ENCODE measurements at places on chromosomes 12 and 14.
A peak's percentile ranks its signal among the peaks of the same experiment; 100 is the strongest.

GRCh38 chr14:88492272-88493089 is 62.3 kb downstream of the PTPN21 start:
- peak; percentile 41 for DNase-seq

DNA sequence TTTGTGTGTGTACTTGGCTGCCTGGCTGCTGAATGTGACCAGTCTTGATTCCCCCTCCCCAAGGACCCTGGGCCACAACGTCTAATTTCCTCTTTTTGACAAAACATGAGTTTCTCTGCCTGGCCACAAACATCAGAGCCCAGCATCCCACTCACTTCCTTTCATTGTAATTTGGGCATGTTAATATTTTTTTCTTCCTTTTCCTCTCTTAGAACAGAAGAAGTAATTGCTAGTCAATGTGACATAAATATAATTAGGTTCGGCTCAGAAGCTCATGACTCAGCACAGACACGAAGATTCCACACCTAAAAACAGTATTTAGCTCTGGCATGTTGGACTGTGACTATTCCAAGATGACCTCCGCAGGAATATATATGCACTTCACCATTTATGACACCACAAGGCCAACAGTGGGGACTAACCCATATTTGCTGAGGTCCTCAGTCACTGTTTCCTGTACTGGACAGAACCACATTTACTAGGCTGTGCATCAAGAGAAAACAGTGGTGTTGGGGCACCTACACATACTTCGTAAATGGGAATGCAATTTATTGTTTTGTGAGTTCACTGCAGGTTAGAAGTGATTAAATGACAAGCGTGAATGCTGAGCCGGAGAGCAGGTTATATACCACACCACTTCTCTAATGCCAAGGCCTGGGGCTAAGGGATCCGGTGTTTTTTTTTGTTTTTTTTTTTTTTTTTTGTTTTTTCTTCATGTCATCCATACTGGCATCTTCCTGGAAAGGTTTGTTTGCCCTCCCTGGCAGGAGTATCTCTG is 4.2 kb downstream of the GSG1 start:
- no peak for DNase-seq

DNA sequence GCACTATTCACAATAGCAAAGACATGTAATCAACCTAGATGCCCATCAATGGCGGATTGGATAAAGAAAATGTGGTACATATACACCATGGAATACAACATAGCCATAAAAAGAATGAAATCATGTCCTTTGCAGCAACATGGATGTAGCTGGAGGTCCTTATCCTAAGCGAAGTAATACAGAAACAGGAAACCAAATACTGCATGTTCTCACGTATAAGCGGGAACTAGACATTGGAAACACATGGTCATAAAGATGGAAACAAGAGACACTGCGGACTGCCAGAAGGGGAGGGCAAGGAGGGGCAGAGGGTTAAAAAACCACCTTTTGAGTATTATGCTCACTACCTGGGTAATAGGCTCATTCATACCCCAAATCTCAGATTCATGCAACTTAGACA is 234.1 kb upstream of the PLXNC1 start:
- no peak for DNase-seq

DNA sequence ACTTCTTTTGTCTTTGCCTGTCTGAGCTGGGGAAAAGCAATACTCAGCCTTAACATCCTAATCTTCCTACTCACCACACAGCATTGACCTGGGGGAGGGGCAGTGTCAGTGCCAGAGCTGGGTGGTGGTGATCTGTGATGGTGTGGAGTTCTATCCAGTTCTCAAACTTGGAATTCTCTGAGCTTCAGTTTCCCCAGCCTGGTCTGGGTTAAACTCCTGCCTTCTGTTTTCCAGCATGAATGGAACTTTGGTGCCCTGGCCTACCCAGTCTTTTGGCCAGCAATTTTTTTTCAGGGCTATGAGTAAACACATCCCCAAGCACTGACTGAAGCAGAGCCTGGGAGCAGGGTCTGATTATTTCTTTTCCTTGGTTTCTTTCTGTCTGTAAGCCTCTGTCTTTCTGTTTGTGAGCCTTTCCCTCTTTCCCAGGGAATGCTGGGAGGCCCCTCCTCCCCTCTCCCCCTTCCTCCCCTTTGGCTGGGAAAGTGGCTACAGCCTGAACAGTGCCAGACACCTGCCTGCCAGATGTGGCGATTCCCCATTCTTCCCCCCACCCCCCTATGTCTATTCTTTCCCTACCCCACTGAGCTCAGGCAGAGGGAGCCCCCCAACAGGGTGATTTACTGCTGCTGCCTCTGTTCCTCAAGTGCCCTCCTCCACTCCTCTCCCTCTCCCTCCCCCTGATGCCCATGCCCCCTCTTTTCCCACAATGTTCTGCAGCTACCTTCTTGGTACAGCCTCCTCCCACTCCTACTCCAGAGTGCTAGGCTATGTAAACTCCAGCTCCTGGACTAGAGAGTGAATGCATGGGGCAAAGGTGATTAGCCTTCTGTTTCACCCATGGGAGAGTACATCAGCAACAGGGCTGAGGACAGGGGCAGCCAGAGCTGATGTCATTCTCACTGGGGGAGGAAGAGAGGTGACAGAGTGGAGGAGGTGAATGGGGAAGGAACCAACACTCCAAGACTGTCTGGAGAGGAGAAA is 11.1 kb downstream of the GPR84 start:
- DNase-seq = no peak

GRCh38 chr12:110249716-110250225 is 31.3 kb upstream of the ATP2A2 start:
- no peak for DNase-seq

DNA sequence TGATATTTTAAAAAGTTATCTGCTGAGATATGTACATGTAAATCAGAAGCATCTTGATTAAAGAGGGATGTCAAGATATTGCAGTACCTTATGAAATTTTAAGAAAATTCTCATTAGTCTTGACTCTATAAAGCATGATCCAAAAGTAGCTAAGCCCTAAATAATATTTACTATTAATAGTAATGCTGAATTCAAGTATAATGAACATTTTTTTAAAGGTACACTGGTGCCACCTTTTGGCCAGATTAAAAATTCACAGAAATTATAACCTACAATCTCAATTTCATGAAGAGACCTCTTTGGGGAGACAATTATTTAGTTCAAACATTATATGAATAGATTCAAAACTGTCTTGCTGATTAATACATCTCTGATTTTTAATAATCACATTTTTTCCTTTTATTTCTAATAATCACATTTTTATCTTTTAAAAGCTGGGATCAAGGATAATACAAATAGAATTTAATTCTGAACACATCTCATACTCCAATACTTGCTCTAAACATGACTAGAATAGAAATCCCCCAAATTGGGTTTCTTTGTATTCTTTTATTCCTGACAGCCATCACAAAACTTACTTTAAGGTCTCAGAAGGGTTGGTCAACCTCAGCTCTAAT is 13.4 kb downstream of the AKAP5 start:
- DNase-seq = no peak

DNA sequence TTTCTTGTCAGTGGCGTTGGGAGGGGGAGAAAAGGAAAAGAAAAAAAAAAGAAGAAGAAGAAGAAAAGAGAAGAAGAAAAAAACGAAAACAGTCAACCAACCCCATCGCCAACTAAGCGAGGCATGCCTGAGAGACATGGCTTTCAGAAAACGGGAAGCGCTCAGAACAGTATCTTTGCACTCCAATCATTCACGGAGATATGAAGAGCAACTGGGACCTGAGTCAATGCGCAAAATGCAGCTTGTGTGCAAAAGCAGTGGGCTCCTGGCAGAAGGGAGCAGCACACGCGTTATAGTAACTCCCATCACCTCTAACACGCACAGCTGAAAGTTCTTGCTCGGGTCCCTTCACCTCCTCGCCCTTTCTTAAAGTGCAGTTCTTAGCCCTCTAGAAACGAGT is 1.9 kb downstream of the ASCL1 start:
- no peak for DNase-seq

DNA sequence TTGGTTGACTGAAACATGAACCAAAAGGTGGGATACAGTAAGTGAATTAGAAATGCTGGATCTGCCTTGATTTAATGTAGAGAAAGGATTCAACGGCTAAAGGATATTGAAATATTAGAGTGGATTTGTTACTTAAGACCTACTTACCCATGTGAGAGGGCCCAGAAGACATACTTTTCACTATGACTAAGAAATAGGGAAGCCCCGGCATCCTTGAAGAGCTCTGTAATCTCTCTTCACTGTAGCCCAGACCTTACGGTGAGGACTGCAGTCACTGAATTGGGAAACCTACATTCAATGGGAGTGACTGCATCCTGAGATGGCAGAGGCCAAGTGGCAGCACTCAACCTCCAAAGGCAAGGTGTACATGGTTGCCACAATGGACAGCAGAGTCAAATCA is 52.5 kb downstream of the KANSL2 start:
- DNase-seq = no peak

- no peak for DNase-seq
Measured at GRCh38 chr12:57993030-57993429, 51.7 kb downstream of the ATP23 start.

DNA sequence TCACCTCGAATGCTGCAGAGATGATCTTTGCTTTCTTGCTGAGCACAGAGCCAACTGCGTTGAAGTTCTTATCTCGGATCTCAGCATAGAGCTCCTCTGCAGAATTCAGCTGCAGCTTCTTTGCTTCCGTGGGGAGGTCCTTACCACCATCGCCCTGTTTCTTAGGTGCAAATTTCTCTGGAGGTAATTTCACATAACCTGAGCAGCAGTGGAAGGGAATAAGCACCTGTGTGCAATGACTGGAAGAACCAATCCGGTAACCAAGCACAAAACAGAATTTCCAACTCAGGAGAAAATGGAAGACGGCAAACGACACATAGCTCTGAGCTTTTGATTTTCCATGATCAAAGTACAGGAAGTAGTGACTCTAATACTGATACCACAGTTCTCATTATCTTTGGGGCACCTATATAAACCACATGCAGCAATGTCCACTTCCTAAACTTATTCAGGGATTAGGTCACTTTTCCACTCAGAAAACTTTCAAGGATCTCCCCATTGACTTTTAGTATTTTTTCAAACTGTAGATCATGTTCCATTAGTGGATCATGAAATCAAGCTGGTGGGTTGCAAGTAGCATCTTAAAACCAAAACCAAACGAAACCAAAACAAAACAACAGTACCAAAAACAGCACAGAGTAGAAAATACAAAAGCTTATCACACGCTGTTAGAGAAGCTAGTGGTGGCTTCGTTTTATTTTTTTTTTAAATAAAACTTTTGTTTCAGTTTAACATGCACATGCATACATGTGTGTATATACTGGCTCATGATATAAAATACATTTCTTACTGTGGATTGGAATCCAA is 18.9 kb upstream of the DIABLO start:
- no peak for DNase-seq

- DNase-seq = peak; percentile 60
Measured at GRCh38 chr12:104457746-104458693, 1.3 kb downstream of the CHST11 start.

DNA sequence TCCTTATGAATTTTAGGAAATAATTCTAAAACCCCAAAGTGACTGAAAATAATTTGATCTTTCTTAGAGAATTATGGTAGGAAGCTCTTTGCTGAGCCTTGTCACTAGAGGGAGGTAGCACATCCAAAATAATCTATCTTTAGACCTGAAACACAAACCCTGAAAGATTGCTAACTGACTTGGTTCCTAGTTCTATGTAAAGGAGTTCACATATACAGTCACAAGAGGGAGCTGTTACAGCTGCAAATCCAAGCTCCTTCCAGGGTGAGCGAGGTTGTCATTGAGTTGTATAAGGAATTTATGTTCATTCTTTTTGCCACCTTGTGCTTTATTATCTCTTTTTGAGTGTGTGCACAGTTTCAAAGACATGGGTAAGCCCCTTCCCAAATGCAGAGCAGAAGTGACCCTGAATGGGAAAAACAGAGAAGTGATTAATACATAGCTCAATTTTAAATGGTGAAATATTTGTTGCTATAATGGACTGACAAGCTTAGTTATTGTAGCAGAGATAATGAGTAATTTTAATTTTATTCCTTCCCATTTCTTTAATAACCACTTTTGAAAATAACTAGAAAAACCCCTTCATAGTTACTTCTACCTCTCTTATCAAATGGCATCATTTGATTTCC is 387.9 kb downstream of the DAD1 start:
- DNase-seq = no peak

DNA sequence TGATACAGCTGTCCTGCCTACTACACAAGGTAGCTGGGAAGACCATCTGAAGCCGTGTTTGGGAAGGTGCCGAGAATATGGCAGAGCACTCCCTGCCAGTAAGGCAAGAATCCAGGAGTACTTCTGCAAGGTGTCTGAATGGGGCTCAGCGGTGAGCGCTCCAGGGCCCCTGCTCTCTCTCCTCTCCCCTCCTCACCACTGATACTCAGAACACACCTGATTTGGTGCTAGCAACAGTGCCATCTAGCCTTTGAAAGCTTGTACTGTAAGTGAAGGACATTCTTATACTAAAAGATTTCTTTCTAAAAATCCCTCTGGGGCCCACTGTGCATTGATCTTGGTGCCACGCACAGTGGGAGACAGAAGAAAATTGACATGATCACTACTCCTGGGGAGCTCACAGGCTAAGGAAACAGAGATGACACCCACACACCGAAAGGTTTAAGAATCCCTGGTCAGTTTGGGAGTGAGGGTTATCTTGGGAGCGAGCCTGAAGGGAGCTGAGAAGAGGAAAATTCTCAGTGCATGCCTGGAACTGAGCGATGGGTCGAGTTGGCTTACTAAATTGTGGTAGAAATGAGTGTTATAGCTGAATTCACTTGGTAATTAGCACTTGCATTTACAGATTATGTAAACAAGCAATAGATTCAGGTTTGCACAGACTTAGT is 216.9 kb downstream of the NTF3 start:
- no peak for DNase-seq

GRCh38 chr14:70782361-70782760 is 27.0 kb downstream of the MAP3K9 start:
- no peak for DNase-seq

- no peak for DNase-seq
Measured at GRCh38 chr12:92337128-92337527, 191.5 kb upstream of the BTG1 start.

DNA sequence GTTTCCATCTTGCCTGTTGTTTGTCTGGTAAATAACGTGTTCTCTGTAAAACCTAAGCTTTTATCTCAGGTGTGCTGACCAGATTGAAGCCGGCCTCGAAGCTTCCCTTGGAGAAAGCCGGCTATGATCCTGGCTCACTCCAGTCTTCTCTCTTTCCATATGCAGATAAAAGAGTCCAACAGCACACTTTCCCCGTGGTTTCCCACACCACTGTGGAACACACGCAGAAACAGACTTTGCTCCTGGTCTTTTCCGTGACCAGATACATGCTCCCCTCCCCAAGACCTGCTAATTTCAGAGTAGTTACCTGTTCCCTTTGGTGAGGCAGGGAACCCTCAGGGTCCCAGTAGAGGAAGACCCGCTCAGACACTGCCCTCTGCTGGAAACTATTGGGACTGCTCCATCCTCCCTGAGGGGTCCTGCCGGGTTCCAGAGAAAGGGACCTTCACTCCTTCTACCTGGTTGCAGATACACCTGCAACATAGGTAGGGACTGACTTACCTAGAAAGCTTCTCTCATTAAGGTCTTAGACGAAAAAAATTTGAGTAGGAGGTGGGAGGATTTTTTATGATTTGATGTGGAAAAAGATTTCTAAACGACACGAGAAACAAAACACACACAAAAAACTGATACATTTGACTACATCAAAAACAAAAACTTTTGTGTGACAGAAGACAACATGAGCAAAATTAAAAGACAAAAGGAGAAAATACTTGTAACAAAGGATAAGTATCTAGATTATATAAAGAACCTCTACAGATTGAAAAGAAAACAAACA is 415.4 kb upstream of the CCDC196 start:
- DNase-seq = peak; percentile 71

- DNase-seq = no peak
Measured at GRCh38 chr14:37150414-37150813, 22.0 kb downstream of the SLC25A21 start.

- DNase-seq = no peak
Measured at GRCh38 chr12:116697305-116697704, 40.6 kb downstream of the SPRING1 start.
